RPMI8226 (cell line): ENCODE measurements at places on chromosomes 1 and 21.
A peak's percentile ranks its signal among the peaks of the same experiment; 100 is the strongest.

GRCh38 chr1:212207822-212208520 is 77.2 kb upstream of the PPP2R5A start:
- no peak for DNase-seq

GRCh38 chr1:217106231-217106901 is 383.1 kb upstream of the ESRRG start:
- DNase-seq, result no peak

DNA sequence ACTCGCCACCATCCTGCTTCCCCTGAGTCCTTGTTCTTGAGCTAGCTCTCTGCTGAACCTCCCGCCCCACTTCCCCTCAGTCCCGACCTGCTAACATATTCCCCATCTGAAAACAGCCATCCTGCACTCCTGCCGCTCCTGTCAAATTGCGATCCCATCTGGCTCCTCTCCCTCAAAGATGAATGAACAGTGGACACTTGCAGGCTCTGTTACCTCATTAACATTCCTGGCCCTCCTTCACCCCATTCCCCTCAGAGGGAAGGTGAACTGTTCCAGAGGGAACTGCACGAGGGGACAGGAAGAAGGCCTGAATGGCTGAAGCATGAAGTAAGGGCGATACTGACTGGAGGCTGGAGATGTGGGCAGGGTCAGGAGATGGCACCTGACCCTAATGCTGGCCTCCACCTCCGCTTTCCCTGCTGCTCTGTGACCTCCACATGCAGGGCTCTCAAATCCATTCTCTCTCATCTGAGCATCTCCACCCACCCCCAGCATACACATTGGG is 7.4 kb upstream of the CELSR2 start:
- no peak for DNase-seq

GRCh38 chr1:71967670-71968069 is 314.7 kb downstream of the NEGR1 start:
- DNase-seq, result no peak

- peak; percentile 66 for DNase-seq
These were observed 8.0 kb upstream of the NAV1 start for GRCh38 chr1:201530741-201531531.

DNA sequence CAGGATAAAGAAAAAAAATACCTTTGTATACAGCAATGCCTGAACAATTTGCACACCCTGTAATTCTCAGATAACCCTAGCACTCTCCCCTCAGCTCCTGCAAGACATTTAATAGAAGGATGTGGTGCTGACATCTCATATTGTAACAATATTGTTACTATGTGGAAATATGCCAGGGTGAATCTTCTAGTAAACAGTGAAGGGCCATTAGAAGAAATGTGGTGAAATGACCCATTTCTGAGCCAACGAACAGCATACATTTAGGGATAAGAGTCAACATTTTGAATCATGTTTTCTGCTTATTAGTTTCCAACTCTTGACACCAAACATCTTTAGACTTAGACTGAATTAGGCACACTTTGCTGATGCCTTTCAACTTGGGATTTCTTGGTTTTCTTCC is 188.2 kb downstream of the KAZN start:
- DNase-seq, result no peak

DNA sequence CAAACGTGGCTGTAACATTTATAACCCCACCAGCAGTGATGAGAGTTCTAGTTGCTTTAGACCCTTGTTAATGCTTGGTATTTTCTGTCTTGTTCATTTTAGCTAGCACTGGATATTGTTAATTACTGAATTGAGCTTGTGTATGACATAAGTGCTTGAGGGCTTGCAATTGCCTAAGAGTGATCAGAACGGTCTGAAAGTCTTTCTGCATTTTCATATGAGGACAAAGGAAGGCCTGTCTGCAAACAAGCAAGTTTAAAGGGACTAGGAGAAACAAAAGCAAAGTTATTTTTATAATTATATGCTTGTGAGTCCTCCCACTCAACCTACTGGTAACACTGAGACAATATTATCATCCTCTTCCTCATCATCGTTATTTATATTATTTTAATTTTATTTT is 305.5 kb upstream of the DUSP10 start:
- DNase-seq, result no peak

GRCh38 chr1:31762726-31763670 is 1.1 kb downstream of the ADGRB2 start:
- peak; percentile 93 for DNase-seq

GRCh38 chr1:206856674-206857464 is 8.6 kb upstream of the IL20 start:
- peak; percentile 55 for DNase-seq

DNA sequence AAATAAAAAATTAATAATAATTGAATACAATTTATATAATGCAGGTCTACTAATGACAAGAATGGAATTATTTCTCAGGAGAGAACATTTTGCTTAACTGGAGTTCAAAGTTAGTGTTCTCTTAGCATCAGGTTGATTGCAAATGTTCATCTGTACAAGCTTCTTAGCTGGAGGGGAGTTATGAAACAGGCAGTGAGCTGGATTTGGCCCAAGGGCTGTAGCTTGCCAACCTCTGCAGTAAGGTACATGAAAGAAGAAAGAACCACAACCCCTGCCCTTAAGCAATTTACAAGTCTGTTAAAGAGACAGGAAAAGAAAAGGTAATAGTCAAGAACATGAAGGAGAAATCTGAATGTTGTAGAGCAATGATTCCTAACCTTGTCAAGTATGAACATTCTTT is 17.0 kb downstream of the LPGAT1 start:
- peak; percentile 72 for DNase-seq

- DNase-seq, result no peak
These were observed 7.5 kb downstream of the CTPS1 start for GRCh38 chr1:40986956-40987355.

- DNase-seq, result peak; percentile 10
These were observed 310.2 kb downstream of the NTNG1 start for GRCh38 chr1:107450899-107451664.

DNA sequence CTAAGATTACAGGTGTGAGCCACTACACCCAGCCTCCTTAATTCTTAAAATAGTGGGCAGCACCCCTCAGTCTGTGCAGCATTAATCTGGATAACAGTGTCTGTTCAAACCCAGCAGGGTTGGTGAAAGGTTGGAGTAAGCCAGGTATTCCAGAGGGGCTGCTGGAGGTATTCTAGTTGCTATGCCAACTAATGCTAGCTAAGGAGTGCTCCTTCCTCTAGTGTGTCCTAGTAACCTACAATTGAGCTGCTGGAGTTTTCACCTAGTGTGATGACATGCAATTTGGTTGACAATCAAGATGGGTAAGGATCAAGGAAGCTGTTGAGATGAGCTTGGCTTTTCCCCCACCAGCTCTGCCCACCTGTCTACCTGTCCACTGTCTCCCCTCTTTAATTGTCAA is 100.2 kb upstream of the IPO9 start:
- DNase-seq, result no peak

- no peak for DNase-seq
These were observed 389.9 kb downstream of the PLPP3 start for GRCh38 chr1:56189454-56189853.

GRCh38 chr1:217003355-217003754 is 280.1 kb upstream of the ESRRG start:
- no peak for DNase-seq

GRCh38 chr1:29849038-29849750 is 612.9 kb downstream of the PTPRU start:
- DNase-seq, result peak; percentile 84

DNA sequence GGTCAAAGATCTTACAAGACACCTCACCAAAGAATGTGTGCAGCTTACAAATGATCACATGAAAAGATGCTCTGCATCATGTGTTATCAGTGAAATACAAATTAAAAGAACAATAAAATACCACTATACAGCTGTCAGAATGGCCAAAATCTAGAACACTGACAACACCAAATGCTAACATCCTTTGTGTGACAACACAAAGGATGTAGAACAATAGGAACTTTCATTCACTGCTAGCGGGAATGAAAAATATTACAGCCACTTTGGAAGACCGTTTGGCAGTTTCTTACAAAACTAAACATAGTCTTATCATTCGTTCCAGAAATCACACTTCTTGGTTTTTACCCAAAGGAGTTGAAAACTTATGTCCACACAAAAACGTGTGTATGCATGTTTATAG is 20.6 kb upstream of the SELP start:
- DNase-seq, result no peak

GRCh38 chr1:45134461-45134873 is 71.9 kb downstream of the ZSWIM5 start:
- DNase-seq, result no peak

GRCh38 chr1:16076865-16077238 is 3.4 kb upstream of the FAM131C start:
- no peak for DNase-seq

DNA sequence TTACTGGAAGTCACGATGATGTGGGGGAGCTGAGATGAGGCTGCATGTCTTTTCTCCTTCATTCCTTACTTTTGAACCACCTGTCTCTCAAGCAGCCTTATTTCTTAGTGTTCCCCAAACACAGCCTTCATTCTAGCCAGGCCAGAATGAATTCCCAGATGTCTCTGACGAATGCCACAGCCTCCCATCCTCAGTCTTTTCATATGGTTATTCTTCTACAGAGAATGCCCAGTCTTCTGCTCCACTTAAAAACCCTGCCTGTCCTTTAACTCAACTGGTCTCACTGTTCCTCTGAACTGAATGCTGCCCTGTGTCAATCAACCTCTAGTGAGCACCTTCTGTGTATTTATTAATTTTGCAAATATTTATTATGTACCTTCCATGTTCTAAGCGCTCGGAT is 156.2 kb downstream of the PLA2G4A start:
- DNase-seq, result no peak

- DNase-seq, result no peak
These were observed 2.9 kb downstream of the FLVCR1 start for GRCh38 chr1:212860713-212861581.

GRCh38 chr1:153217212-153217611 is at the start of gene PRR9:
Gene PRR9 (plus strand): TSS chr1:153217584. CDS start chr1:153218145, 561 bp downstream.
- DNase-seq, result no peak

DNA sequence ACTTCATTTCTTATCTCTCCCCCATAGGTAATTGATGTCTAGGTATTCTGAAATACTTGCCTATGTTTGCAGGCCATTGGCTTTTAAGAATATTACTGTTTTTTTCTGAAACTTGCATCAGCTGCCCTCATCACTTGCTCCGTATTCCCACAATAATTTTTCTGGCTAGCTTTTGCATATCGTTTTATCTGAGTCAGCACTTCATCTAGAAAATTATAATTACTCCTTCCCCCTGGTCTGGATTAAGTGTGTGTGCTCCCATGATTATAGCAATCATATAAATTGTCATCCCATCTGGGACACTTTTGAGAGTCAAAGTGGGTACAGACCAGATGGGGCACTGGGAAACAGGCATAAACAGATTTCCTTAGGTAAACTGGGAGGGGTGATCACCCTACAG is 583.2 kb upstream of the B3GALT2 start:
- DNase-seq, result no peak

- DNase-seq, result no peak
These were observed 8.5 kb downstream of the FNDC10 start for GRCh38 chr1:1591452-1591851.
